ENCODE measurements at places on chromosomes 12 and 14.

GRCh38 chr12:49461221-49461620 is 77.6 kb upstream of the KCNH3 start:
- DNase-seq, result no peak

DNA sequence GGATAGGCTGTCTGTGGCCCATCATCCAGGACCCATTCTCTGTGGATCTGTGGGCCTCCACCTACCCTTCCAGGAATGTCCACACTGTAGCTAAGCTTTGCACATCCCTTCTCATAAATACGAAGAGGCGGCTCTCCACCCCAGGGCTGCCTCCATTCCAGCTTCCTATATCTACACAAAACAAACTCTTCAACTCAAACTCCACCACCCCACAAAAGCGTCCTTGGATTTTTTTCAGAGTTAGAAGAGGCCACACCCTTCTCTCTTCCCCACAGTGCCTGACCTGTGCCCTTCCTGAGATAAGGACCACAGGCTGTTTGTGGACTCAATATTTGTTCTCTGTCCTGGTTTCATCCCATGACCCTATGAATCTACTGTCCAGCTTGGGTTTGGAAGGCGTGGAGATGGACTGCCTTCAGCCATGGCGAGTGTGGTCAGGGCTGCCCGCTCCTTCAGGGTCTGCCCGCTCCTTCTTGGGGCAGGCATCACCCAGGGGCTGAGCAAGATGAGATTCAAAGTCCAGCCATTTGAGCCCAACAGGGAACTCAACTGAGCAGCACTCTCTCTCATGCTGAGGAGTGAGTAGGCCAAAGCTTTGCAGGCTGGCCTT is 13.0 kb upstream of the SERPINA12 start:
- DNase-seq, result no peak

- DNase-seq, result no peak
Observed at GRCh38 chr12:71477609-71478008, 38.0 kb downstream of the LGR5 start.

- DNase-seq, result no peak
Observed at GRCh38 chr12:116172224-116172849, 105.2 kb downstream of the MED13L start.

All from stimulated activated CD8-positive, alpha-beta memory T cell treated with anti-CD3 and anti-CD28 coated beads, Interleukin-7, amount 100 ng/mL, for 1 hour (primary cell).